MCF 10A (cell line): ENCODE measurements at places on chromosomes 1 and 21.

DNA sequence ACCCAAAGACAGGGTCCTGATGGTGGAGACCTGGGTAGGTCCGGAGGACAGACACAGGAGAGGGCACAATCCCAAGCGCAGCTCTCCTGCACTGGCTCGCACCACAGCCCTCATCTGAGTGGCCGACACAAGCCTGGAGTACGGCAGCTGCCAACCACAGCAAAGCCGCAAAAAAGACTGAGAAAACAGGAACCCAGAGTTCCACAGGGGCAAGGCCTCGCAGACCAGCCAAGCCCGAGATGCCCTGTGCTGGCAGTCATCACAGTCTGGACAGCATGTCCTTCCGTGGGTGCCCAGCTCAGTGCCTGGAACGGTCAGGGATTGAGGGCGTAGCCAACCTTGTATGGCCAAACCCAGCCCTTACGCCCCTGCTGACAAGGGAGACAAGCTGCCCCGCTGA is 11.4 kb downstream of the ZBTB48 start:
- no peak for DNase-seq

GRCh38 chr1:161285521-161285920 is 24.2 kb downstream of the MPZ start:
- DNase-seq: no peak

DNA sequence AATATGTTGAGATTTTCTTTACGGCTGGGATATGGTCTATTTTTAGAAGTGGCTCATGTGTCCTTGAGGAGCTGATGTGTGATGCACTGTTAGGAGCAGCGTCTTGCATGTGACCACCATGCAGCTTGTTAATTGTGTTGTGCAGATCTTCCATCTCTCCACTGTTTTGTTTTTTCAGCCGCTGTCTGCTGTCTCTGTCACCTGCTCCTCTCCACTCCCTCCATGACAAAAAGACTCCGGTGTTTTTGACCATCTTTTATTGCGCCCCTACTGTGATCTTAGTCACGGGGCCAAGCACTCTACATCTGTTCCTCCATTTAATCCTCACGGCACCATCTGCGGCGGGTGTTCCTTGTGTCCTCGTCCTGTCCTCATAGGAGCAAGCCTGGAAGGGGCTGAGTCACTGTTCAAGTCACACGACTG is 51.8 kb downstream of the ADARB1 start:
- no peak for DNase-seq

- no peak for DNase-seq
Observed at GRCh38 chr1:111442457-111442856, 6.6 kb downstream of the WDR77 start.

- no peak for DNase-seq
Observed at GRCh38 chr1:248842781-248843331, 4.8 kb downstream of the ZNF672 start.

GRCh38 chr1:232578651-232579195 is 51.2 kb downstream of the SIPA1L2 start:
- DNase-seq: no peak

DNA sequence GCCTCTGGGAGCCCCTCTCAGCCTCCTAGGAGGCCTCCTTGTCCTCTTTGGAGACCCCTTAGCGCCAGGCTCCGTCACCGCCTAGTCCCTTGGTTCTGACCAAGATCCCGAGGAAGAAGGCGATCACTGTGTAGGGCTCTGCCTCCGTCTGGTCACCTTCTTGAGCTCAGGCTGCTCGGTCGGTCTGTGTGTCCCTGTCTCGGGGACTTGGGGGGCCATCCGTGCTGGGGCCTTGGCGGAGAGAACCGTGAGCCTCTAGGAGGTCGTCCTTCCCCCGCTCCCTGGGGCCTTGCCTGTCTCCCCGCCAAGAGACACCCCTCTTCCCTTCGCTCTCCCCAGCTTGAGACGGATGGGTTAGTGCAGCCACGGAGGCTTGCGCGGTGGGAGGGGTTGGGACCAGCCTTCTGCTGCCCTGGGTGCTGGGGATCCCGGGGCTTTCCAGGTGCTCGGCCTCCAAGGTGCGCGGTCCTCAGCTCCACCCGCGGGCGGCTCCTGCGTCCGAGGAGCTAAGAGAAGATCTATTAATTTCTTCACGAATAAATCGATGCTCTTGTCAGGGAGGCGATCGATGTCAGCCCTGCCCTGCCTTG is 701 bp upstream of the INSRR start:
- DNase-seq: no peak

GRCh38 chr21:16620786-16621320 is 891.1 kb downstream of the USP25 start:
- DNase-seq: no peak

DNA sequence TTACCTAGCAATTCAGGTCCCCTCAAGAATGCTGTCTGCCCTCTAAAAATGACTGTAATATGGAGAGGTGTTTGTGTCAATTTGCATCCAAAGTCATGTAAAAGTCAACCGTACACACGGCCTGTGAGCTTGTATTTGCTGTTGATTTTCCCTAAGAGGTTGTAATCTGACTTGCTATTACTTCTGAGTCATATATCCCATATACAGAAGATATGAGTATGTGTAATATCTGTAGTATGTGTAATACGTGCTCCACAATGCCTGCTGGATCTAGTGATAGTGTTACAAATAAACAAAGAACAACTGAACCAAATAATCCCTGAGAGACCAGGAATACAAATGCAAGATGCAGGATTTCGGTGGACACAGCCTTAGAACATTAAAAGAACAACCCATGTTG is 1.4 kb upstream of the KCNJ6 start:
- peak; percentile 14 for DNase-seq

DNA sequence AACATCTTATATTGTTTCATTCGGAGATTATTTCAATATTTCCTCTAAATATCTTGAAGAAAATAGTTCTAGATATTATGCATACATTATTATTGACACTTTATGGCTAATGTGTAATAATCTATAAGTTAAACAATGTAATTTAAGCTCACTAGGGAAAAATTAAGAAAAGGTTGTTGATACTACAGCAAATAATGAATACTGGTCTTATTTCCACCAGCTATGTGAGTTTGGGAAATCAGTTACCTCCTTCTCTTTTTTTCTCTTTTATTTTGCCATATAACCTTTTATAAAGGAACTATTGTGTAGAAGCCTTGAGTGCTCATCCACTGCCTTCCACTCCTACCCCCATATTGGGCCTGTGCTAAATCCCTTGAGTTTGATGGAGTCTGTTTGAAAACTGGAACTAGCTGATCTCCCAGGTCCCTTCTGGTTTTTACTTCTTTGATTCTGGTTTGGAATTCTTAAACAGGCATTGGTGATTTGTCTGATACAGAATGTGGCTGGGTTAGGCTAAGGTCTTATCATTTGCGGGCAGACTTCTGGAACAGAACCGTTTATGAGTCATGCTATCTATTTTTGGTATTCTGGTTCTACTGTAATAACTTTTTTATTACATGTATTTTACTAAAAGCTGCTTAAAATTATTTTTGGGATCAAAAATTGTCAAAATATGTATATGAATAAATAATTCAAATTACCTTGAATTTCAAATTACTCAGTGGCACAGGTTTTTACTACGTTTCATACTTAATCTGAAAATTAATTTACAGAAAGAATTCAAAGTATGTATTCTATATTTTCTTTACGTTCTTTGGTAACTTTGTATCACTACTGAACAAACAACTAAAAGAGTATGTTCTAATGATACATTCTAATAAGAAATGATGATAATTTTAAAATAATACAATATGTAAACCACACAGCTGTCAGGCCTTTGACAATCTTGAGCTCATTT is 5.0 kb upstream of the CDC14A start:
- no peak for DNase-seq

DNA sequence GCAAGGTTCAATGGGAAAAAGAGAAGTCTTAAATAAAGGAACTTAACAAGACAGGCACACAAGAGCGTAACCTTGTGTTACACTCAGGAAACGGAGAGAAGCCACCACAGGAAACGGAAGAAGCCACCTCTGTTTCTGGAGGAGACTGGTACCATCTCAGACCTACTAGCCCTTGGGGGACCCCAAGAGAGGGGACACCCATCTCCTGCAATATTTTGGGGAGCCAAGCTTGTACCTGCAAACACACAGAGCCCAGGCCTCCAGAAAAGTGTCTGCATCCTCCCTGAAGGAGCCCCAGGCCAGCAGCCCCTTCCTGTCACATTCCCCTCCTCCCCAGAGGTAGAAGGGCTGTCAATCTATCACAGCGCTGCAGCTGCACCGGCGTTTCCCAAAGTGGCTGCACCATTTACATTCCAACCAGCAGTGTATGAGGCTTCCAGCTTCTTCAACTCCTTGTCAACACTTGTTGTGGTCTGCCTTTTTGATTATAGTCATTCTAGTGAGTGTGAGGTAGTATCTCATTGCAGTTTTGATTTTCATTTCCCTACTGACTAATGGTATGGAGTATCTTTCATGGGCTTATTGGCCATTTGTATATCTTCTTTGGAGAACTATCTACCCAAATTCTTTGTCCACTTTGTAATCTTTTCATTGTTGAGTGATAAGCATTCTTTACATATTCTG is 23.0 kb upstream of the PADI1 start:
- no peak for DNase-seq

DNA sequence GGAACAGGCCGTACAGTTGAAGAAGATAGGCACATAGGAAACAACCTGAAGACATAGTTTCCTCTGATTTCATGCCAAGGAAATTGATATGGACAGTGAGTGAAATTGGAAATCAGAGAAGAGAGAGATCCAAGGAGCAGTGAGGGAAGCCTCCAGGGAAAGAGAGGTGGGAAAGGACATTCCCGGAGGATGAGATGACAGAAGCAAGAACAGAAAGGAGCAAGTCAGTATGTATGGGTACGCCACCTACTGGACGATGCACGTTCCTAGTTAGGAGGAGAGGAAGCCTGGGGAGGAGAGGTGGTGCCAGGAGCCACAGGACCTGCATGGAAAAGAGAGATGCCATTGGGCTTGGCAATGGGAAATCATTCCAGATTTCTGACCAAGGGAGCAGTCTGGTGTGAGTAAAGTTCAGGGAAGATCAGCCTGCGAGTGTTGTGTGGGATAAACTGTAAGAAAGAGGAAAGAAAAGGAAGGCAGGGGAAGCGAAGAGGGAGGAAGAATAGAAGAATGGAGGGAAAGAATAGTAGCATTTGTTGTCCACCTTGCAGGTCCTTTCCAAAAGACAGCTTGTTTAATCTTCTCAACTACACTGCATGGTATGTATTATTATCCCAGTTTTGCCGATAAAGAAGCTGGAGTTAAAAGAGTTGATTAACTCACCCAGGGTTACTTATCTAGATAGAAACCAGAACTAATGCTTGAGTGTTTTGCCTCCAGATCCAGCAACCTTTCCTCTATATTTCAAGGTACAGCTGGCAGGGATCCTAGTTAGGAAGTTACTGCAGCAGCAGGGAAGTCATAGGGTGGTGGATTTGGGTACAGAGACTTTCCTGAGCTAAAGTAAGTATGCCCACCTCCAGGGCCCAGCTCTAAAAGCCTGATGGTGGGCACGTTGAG is 27.4 kb downstream of the C1orf116 start:
- peak; percentile 95 for DNase-seq

DNA sequence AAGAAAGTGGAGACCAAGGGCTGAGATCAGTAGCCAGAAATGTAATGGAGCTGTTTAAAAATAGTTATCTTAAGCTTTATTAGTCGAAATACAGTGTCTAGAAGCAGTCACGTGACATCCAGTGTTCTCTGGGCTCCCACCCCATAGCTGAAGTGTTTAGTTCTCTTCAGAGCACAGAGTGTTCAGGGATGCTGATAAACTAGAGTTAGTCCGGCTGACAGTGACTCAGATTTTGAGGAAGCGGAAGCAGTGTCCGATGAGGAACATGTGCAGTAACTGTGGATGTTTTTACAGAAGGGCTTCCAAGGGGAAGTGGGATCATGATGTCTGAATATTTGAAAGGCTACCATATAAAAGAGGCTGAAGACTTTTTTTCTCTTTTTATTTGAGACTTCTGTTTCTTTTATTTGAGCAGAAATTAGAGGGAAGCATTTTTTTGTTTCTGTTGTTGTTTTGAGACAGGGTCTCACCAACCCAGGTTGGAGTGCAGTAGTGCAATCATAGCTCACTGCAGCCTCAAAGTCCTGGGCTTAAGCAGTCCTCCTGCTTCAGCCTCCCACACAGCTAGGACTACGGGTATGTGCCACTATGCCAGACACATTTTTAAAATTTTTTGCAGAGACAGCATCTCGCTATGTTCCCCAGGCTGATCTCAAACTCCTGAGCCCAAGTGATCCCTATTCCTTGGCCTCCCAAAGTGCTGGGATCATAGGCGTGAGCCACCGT is 124.2 kb downstream of the GALNT2 start:
- DNase-seq: no peak

DNA sequence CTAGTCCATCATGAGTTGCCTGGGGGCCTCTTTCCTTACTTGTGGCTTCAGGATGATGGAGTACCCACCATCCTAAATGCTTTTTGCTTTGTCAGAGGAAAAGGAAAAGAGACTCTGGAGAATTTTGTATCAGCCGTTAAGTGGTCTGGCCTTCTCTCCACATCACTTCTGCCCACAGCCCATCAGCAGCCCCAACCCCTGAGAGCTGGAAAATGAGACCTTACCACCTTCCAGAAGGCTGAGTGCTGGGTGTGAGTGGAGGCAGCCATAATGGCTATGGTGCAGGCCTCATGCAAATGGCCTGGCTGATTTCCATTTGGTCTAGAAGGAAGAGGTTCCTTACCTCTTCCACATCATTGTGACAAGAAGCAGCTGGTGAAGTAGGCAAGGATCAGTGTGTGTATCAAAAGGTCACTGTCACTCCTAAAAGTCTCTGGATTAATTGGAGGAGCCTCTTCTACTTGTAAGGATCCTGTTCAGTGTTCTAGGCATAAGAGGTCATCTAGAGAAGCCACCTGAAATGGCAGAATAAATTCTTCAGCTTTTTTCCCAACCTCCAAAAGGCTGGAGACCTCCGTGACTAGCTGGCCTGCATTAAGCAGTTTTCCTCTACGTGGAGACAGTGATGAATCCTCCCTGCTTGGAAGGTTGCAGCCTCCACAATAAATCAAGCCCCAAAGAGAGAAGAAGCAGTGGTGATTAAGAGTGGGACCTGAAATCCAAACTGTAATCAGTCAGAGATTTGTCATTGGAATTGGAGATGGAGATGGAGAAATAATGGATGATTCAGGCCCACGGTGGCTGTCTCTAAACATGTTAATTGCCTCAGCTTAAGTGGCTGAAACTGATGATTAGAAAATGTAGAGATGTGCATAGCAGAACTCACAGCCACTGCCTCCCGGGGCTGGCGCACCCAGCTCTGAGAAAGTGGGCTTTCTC is 111.5 kb downstream of the CNIH3 start:
- DNase-seq: no peak

DNA sequence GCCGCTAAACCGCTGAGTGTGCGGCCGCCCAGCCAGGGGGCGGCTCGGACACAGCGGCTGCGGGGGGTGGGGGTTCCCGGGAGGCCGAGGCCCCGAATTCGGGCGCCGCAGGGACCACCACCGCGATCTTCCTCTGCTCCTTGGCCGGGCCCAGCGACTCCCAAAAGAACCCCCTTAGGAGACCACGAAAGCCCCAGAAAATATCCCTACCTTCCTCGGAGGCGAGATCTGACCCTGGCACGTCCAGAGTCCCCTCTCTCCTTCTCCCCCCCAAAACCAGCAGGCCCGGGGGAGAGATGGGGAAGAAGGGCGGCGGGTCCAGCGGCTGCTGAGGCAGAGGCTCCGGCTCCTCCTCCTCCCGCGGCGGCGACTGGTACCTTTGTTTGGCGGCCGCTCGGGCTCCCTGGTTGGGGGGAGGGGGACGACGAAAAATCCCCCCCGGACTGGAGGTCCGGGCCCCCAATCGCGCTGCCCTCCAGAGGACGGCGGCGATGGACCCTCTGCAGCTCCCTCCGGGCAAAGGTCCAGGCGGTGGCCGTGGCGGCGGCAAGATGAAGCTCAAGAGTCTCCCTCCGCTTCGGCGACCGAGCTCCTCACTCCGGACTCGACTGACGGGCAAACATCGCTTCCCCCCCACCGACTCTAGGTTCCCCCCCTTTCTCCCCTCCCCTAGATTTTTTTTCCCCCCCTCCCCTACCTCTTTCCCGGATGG is at the start of gene ARID4B:
Gene ARID4B (minus strand): TSS at position 621 of the 712 bp plus-strand sequence. CDS start 1,260 bp downstream, outside the sequence.
- DNase-seq: no peak
